ENCODE measurements at places on chromosomes 2 and 18. TPM values are rescaled to one million over a fixed set of nuclear protein-coding genes. Genes with fewer than 3 reads are reported as not detected.

NGEF gene
- total RNA-seq = 7.4 TPM

COL4A4 gene
- total RNA-seq = 0.25 TPM

ARHGEF4 gene
- total RNA-seq = 52.0 TPM

NOSTRIN gene
- total RNA-seq = 0.44 TPM

LYPD6 gene
- 3.2 TPM for total RNA-seq

GRCh38 chr2:54551123-54551756 is 95.1 kb downstream of the SPTBN1 start:
- peaks cover 34% of the 10 kb centered on the region for H3K4me1 ChIP-seq
- H3K4me3 ChIP-seq = no peak overlapping the region
- H3K27ac ChIP-seq = no peak overlapping the region
- no peak for DNase-seq

DNA sequence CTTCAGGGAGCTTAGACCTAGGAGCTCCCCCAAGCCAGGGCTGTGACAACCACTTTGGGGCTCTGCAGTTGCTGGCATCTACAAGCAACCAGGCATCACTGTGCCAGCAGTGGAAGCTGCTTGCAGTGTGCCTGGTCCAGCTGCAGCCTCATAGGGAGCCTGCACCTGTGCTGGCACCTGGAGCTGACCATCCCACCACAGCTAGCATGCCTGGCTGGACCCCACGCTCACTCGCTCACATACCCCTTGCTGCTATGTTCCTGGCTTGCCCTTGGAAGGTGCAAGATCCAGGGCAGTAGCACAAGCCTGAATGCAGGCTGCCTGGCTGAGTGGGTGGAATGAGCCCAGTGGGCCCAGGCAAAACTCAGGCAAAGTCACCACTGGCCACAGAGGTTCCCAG is 82.5 kb downstream of the ZNF804A start:
- no peaks in the 10 kb centered on the region for H3K4me1 ChIP-seq
- H3K27me3 ChIP-seq = no peaks in the 10 kb centered on the region
- no peak overlapping the region for H3K27ac ChIP-seq
- no peaks in the 10 kb centered on the region for H3K36me3 ChIP-seq
- no peak for DNase-seq

GRCh38 chr2:109530712-109531111 is 83.1 kb downstream of the SEPTIN10 start:
- no peak overlapping the region for H3K27ac ChIP-seq
- no peak overlapping the region for H3K4me3 ChIP-seq
- DNase-seq = no peak
- no peaks in the 10 kb centered on the region for H3K36me3 ChIP-seq
- no peaks in the 10 kb centered on the region for H3K27me3 ChIP-seq
